ENCODE measurements at places on chromosomes 7 and 10. TPM values are rescaled to one million over a fixed set of nuclear protein-coding genes. Genes with fewer than 3 reads are reported as not detected.

- no peak for DNase-seq
Measured at GRCh38 chr10:6504296-6504695, 75.8 kb downstream of the PRKCQ start.

Gene AP3M1
- 22.4 TPM for total RNA-seq

- DNase-seq: peak; percentile 27
Measured at GRCh38 chr10:62186999-62187675, 81.5 kb downstream of the RTKN2 start.

- no peak for DNase-seq
Measured at GRCh38 chr7:100914208-100914878, 18.7 kb upstream of the ACHE start.

DNA sequence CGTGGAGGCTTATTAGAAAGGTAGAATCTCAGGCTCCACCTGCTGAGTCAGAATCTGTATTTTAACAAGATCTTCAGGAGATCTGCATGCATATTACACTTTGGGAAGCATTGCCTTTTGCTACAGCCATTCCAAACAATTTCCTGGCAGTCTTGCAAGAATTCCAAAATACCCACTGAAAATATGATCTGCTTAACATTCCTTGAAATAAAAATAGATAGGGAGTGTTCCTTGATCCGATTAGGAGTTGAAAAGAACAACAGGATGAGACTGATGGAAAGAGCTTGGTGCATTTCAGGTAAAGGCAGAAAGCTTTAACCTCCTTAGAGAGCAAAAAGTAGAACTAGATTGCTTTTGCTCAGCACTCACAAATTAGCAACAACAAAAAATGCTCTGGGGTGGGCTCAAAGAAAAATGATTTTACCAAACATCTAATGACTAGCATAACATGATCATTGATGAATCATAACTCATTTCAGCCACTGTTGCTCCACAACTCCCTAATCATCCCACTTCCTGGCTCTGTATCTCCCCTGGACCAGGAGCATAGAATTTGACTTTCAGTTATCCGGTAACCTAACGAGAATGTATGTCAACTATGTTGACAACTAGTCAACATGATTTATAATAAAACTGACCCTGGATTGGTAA lies 115.2 kb downstream of the RNLS start:
- peak; percentile 13 for DNase-seq

GRCh38 chr10:51235865-51236264 lies 161.6 kb downstream of the PRKG1 start:
- no peak for DNase-seq

Gene ZNF804B
- total RNA-seq: not detected

GRCh38 chr7:85781606-85782005 lies 594.8 kb upstream of the SEMA3D start:
- no peak for DNase-seq

DNA sequence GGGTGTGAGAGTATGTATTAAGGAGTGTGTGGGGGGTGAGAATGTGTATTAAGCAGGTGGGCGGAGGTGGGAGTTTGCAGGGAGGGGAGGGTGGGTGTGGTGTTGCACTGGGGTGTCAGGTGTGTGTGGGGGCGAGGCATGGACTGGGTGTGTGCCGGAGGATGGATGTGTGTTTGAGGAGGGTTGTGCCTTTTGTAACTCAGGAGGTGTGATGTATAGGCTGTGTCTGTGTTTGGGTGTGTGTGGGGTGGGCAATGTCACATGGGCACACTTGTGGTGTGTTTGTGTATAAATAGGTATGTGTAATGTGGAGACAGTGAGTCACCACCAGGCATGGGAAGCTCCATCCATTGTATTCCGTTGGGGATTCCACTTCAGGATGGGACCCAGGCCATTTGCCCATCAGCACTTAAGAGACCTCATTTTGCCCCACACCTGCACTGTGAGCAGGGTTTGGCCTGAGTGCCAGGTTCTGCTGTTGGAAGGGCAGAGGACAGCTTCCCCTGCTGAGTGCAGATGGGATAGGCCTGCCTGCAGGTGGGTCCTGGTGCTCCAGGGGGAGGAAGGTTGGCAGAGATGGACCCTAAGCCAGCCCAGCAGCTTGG lies 5.8 kb downstream of the UNC5B start:
- peak; percentile 63 for DNase-seq

- no peak for DNase-seq
Measured at GRCh38 chr10:88911116-88911515, 31.1 kb downstream of the STAMBPL1 start.

- peak; percentile 89 for DNase-seq
Measured at GRCh38 chr10:61786728-61787127, 114.8 kb upstream of the ARID5B start.

GRCh38 chr7:603152-603951 lies 83.7 kb upstream of the PDGFA start:
- no peak for DNase-seq

Gene MSS51
- 1.0 TPM for total RNA-seq

DNA sequence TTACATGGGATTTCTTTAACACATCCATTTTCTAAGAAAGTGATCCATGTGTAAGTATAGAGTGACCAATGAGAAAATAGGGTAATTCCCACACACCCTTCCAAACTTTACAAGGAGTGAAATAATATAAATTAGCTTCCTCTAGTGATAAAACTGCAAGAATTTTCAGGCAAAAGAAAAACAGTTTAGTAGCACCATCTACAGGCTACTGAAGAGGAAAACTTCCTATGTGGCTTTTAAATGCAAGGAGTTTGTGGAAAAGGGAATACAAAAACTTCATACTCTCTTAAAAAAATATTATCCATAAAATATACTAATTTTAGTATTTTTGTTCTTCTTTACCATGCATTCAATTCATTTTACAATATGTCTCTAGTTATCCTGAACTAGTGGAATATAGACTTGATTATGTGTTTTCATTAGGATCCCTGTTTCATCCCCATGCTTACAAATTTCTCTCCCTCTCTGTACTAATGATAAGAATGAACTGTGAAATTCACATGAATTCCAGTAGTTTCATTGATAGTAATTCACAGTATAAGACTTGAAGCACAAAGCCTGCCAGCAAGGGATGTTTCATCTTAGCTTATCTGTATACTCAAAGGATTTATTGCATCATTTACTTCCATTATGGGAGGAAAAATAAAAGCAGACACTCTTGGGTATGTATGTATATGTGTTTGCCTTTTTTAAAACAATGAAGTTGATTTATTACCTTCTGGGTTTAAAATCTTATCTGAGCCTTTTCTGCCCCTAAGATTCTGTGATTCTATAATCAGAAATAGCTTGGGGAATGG lies 442.9 kb downstream of the AUTS2 start:
- DNase-seq: peak; percentile 55

DNA sequence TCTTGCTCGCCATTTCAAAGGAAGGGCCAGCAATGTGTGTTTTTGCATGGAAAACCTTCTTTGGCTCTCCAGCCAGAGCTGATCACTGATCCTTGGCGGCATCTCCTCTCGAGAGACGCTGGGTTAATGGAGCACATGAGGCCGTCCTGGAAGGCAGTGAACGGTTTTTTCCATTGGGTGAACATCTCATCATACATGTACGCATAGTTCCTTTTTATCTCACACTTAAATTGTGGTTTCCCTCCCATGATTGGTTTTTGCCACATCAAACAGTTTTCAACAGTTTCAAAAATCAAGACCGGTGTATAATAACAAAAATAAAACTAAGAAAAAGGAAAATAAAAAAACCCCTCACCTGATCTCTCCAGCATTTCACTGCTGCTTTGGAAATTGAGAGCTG lies 276.4 kb downstream of the TCF7L2 start:
- DNase-seq: no peak

- DNase-seq: no peak
Measured at GRCh38 chr7:104895522-104896236, 118.3 kb upstream of the KMT2E start.

GRCh38 chr7:3215624-3216585 lies 85.1 kb upstream of the SDK1 start:
- no peak for DNase-seq

DNA sequence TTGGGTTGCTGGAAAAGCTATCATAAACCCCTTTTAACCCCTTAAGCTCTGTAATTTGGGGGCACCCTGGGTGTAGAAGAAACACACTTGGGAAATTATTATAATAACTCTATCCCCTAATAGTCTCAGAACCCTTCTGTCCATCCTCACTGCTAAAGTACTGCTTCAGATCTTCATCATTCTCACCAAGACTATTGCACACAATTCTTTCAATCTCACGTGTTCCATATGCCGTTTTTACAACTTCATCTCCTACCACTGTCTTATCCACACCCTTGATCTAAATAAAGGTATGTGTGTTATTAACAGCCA lies 15.8 kb downstream of the ANKRD22 start:
- DNase-seq: no peak

DNA sequence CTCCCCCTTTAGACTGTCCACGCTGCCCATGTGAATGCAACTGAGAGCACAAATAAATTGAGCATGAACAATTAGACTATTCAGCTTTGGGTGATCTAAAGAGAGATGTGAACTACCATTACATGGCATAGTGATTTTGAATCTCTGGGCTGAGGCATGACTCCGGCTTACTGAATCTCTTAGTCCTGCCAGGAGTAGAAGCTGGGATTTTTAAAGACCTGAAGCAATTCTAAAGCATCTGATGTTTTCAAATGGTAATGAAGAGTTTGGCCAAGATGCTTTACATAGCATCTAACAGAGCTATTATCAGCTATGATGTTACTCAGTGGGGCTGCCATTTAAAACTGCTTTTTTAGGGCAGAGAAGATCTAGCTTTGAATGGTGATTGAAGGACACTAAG lies 1059.1 kb downstream of the SORCS3 start:
- DNase-seq: no peak

DNA sequence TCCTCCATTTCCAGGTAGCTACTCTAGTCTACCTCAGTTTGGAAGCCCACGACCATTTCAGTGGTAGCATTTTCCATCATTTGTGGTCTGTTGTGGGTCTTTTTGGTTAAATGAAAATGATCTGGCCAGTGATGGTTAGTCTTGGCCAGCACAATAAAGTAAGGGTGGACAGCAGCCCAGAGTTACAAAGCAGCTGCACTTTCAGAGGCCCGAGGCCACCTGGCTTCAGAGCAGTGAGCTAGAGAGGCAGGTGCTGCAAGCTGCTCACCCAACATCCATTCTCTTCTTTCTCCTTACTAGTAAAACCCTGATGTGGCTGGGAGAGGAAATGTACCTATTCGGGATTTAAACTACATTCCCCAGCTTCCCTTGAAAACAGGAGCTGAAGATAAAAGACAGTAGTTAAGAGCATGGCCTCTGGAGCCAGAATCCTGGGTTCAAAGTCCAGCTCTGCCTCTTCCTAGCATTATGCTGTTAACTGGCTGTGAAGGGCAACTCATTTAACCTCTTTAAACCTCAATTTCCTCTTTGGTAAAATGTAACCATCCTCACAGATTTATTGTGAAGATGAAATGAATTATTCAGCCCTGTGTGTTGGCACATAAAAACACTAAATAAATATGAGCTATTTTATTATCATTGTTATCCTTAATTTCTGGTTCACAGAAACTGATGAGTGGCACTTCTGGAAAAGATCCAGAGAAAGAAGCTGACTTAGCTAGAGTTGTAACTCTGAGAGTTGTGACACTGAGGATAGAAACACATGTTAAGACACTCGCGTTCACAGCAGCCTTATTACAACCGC lies 517.4 kb downstream of the PARD3 start:
- no peak for DNase-seq

- DNase-seq: peak; percentile 11
Measured at GRCh38 chr7:138226001-138226476, 149.8 kb downstream of the AKR1D1 start.

DNA sequence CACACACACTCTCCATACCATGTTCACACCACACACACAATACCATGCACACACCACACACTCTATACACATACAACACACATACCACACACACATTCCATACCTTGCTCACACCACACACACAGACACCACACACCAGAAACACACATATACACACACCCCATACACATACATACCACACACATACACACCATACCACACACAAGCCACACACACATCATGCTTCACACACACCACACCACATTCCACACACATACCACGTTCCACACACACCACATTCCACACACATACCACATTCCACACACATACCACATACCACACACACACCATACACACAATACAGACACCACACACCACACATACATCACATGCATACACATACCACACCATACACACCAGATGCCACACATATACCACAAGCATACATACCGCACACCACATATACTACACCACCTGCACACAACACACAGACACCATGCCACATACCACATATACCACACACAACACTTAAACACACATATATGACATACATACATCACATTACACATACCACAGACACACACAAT lies 282.7 kb downstream of the POU6F2 start:
- DNase-seq: no peak

DNA sequence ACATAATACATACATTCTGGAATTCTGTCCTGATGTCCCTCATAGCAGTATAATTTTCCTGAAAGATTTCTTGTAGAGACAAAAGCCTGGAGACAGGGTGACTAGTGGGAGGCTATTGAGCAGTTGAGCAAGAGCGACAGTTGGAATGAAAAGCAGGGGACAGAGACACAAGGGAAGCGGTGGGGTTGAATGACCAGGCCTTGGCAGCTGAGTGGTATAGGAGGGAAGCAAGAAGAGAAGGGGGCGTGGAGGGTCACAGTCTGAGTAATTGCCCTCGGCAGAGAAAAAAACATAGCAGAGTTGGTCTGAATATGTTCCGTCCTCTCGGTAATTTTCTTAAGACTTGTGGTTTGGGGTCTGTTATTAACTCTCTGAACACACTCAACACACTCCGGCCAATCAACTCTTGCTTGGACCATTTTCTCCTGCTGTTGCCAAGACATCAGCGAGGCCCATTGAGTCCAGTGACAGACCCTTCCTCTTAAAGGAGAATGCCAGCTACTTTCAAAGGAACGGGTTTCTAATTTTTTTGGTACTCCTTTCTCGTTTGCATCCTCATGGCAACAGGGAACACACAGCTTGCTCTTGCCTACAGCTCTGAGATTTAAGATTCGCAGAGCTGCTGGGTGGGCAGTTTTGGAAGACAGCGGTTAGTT lies 5.3 kb upstream of the ACTR3B start:
- no peak for DNase-seq

DNA sequence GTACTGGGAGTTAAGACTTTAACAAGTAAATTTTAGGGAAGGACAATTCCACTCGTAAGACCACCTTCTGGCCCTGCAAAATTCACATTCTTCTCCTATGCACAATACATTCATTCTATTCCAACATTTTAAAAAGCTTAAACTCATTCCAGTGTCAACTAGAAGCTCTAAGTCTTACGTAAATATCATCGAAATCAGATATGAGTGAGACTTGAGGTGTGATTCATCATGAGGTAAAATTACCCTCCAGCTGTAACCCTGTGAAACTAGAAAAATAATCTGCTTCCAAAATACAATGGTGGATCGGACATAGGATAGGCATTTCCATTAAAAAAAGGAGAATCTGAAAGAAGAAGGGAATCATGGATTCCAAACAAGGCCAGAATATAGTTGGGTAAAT lies 370.3 kb downstream of the CDC14C start:
- DNase-seq: peak; percentile 2

DNA sequence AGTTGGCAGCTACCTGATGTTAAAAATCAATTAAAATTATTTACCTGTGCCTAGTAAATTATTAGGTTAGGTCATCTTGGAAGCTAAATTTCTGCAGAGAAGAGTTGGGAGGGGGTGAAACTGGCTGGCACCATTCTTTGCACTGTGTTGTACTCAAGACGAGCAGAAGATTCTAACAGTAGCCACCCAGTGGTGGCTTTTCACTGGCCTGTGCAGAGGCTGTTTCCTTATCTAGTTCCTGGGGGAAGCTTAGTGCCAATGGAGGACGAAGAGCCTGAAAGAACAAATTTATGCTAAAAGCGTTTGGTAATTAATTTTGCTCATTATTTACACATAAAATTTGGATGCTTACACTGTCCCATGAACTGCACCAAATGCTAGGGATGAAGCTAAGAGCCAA lies 595.3 kb downstream of the XPNPEP1 start:
- DNase-seq: no peak

Gene TSPAN33
- 0.76 TPM for total RNA-seq

Gene FRMD4A
- total RNA-seq: 17.5 TPM

Gene MBL2
- not detected for total RNA-seq
